Non-pigmented ciliary epithelial cell (primary cell): ENCODE measurements at places on chromosomes 3 and 15.

GRCh38 chr3:14209581-14210289 lies 31.1 kb downstream of the LSM3 start:
- no peak for DNase-seq

GRCh38 chr3:169285057-169286033 lies 378.2 kb downstream of the MECOM start:
- DNase-seq: no peak

DNA sequence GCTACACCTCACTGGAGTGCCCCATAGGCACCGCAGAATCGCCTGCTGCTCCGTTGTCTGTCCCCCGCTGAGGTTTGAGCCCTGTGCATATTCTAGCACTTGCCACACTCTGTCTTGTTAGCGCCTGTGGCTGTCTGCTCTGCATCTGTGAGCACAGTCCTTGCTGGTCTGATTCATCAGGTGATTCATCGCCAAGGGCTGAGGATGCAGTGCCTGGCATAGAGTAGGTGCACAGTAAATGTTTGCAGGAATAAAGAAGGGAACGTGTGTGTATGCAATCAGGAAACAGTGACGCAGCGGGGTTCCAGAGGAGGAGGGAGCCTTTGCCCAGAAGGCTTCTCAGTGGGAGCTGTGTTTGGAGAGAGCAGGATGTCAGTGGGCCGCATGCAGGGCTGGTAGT lies 124.0 kb upstream of the PLXNA1 start:
- DNase-seq: peak; percentile 84

DNA sequence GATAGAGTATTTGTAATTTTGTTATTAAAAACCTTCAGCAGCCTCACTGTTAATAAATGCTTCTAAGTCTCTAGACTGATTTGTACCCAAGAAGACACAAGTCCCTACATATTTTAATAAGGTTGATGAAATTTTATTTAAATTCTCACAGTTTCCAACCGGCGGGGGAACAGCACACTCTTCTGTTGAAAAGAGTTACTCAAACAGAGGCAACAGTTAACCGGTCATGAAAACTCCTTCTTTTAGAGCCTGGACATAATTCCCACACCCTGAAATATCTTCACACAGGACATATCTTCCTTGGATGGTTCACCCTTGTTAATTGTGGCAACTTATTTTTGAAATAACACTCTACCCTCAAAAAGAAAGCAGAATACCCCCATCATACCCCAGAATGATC lies 278.8 kb downstream of the FOXP1 start:
- no peak for DNase-seq

GRCh38 chr15:98901434-98902072 lies 106.0 kb downstream of the PGPEP1L start:
- no peak for DNase-seq

- no peak for DNase-seq
Observed at GRCh38 chr3:77052733-77053670, 13.1 kb downstream of the ROBO2 start.

DNA sequence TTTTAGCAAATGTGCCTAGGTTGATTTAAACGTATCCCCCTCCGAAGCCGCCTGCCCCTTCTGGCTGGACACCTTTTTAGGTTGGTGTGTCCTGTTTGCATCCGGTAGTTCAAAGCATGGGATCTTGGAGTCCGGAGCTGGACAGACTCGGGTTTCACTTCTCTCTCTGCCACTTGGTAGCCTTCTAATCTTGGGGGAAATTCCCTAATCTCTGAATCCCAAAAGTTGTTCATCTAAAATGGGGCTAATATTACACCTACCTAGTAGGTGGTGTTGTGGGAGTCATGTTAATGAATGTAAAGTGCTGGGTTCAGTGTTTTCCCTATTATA lies 760 bp downstream of the FANCI start:
- no peak for DNase-seq

- DNase-seq: no peak
Observed at GRCh38 chr3:10917176-10917575, 75.4 kb upstream of the SLC6A1 start.

- DNase-seq: no peak
Observed at GRCh38 chr3:88189361-88189810, 39.6 kb downstream of the C3orf38 start.

DNA sequence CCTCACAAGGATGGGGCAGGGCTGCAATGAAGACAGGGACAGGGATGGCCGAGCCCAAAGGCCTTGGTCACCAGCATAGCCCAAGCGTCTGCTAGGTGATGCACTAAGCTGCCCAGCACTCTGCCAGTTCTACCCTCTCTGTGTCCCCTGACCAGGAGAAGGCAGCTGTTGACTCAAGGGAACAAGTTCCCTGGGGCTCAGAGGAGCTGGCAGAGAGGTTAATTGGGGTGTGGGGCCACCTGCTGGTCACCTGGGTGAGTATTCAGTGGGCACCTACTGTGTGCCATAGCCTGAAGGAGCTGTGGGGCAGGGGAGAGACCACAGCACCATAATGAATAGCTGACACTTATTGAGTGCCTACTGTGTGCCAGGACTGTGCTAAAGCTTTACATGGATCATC lies 22.0 kb upstream of the DOCK3 start:
- DNase-seq: no peak

DNA sequence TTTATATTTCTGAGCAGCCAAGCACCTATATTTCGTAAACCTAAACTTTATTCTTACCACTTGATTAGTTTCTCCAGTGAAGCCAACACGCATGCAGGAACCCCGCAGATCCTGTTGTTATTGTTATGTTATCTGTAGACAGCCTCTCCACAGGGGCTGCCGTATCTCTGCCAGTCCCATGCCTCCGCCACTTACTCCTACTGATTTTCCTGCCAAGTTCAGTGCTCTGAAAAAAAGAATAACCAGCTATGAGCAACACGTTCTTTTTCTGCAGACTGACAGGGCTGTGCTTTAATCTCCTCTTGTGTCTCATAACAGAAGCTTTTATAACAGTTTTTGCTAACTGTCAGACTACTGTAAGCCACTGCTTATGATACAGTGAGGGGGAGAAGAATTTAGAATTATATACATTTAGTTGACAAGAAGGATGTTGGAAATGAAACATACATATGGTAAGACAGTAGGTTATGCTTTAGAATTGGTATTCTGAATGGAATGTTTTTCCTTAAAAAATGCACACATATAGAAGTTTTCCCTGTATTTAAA lies 347.4 kb downstream of the SI start:
- peak; percentile 9 for DNase-seq

- no peak for DNase-seq
Observed at GRCh38 chr3:178217479-178217878, 318.8 kb upstream of the KCNMB2 start.

DNA sequence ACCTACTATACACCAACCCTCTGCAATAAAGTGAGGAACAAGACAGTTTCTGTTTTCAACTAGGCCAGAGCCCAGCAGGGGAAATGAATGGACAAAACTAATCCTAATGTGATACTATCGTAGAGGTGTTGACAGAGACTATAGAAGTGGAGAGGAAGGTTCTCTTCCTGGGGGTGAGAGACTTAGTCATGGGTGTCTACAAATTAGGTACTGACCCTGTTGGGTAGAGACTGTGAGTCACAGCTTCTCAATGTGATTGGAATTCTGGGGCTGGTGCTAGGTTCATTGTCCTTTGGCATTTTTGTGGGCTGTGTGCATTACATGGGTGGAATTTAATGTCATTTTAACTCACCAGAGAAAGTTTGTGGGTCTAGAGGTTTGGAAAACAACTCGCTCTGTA lies 79.3 kb downstream of the ADAMTSL3 start:
- peak; percentile 62 for DNase-seq

DNA sequence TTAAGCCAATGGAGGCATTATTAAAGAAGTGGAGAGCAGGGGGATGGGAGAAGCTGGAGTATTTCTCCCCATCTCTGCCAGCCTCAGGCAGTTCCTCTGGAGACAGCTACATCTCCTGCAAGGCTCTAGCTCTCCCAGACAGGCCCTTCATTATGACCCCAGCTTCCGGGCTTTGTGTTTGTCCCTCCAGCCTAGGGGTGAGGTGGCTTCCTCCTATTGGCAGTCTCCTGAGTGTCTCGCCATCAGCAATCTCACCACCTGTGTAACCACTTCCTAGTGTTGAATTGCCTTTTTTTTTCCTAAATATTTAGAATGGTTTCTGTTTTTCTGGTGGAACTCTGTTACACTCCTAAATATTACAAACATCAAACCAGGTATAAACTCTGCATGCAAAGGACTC lies 122.3 kb downstream of the FAM174B start:
- no peak for DNase-seq

DNA sequence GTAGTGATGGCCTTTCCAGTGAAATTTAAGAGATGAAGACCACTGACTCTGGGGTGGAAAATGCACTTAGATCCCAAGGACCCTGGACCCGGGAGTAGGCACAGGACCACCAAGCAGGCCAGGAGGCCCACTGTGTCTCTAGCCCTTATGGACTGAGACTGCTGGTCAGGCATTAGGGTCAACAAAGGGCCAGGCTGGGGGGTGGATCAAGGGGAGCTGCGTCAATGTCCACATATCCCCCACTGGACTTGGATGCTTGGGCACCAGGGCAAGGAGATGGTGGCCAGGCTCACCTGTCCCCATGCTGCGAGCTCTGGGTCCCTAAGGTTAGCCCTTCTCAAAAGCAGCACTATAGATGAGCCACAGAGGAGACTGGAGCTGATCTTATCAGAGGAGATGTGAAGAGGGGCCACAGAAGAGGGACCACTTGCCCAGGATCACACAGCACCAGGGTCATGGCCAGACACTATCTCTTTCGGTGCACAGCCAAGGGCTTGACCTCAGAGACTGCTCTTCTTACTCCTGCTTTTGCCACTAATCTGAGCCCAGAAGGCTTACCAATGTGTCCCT lies 14.7 kb downstream of the RAB6B start:
- DNase-seq: no peak

DNA sequence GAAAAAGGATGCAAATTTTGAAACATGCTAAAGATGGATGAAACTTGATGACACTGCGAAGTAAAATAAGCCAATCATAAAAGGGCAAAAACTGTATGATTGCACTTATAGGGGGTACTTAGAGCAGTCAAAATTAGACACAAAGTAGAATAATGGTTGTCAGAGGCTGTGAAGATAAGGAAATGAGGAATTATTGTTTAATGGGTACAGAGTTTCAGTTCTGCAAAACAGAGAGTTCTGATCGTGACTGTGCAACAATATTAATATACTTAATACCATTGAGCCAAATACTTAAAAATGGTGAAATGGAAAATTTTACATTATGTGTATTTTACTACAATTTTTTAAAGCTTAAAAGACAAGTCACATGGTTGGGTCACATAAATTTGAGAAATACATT lies 35.1 kb downstream of the UBE3A start:
- no peak for DNase-seq

DNA sequence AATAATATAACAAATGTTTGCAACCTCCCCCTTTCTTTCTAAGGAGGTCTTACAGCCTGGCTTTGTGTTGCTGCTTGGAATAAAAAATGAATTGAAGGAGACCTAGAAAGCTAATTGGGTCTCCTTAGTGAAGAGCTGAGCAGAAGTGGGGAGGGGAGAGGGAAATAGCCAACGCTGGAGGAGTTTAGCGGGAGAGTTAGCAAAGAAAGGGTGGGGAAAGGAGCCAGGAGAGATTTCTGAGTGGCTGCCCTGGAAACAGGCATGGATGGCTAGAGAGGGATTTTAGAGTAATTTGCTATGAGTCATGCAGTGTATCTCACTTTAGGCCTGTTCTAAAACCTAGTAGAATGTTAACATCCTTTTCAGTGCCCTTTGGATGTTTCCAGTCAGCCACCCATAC lies 45.2 kb upstream of the PFN2 start:
- DNase-seq: no peak

GRCh38 chr3:112078125-112079083 lies 7.8 kb upstream of the C3orf52 start:
- DNase-seq: no peak

- DNase-seq: no peak
Observed at GRCh38 chr3:197454014-197454413, 101.8 kb downstream of the BDH1 start.

DNA sequence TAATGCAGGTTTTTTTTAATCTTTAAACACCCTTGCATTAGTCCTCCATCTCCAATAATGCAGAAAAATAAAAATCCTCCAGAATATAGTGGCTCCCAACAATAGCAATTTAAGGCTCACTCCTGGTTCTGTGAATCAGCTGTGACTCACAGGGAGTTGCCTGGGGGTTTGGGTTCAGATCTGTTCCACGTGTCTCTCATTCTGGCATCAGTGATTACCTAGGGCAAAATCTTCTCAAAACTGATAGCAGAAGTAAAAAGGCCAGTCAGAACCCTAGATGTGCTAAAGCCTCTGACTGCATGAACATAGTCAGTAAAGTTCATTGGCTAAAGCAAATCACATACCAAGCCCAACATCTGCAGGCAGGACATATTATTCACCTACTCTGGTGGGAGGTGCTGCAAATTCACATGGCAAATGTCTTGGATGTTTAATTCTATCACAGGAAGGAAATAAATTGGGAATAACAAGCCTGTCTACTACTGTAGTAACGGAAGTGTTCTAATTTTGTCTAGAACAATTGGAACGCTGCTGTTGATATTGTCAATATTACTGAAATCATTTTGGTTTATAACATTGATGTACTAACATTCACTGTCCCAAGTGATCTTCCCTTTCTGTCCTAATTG lies 364.1 kb upstream of the CNTN4 start:
- DNase-seq: no peak

DNA sequence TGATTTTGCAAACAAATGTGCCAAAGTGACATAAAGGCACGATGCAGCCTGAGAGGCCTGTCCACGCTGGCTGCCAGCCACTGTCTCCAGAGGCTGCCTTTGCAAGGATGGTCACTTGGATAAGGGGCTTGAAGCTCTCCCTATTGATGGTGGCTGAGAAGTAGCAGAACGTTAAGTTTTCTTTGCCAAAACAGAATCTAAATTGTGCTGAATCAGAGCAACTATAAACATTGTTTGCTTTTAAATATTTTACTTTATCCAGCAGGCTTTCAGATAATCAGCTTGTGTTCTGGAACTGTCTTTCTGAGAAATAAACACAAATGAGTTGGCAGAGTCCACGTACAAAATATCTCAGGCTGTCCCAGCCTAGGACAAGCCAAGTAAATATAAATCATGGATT lies 23.8 kb upstream of the CNBP start:
- DNase-seq: no peak

- no peak for DNase-seq
Observed at GRCh38 chr15:53753813-53754212, 5.7 kb downstream of the WDR72 start.
